Cortex of kidney (tissue), 1 donor: ENCODE measurements at places on chromosomes 7 and 10.

DNA sequence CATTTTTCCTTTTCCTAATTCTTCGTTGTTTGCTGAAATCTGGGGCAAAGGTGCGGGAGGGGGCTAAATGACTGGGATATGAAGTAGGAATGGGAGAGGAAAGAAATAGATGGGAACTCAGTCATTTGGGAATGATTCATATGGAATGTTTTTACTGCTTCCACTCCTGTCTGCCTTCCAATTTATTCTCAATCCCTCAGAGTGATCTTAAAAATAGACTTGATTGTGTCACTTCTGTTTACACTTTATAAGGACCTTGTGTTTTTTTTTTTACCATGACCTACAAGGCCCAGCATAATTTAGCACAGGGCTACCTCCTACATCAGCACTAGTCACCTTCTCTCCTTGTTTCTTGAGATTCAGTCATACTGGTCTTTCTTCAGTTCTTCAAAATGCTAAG, 97.9 kb downstream of the PTEN start:
- no peak for DNase-seq

DNA sequence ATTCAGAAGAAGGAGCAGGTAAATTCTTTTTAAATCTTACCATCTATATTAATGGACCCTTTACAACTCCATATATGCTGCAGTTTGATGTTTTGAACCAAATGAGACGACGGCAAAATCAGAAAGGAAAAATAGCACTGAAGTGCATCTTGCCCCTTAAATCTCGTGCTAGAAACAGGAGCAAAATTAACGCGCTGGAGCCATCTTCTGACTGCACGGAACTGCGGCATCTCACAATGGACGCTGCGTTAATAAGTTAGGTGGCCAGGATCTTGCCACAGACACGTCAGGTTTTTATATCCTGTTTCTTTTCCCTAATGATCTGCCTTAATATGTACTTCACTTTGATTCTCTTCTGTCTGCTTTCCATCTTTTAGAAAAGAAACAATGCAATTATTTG, 354.5 kb downstream of the TFEC start:
- no peak for DNase-seq

GRCh38 chr7:26580711-26581110, 283.7 kb downstream of the SKAP2 start:
- DNase-seq: no peak

DNA sequence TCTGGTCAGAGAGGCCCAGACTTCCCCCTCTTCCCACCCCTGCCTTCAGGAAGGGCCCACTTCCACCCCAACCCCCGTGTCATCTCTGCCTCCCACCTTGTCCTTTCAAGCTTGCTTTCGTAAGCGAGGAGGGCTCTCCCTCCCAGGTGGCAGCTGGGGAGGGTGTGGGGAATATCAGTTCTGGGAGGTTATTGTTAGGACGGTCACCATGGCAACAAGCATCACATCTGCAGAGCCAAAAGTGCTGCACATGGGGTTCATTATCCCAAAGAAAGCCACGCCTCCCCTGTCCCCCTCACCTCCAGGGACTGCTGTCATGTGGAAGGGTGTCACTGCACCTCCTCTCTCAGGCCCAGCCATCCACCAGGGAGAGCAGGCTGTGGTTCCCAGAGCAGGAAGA, 2.6 kb upstream of the CAMK2B start:
- no peak for DNase-seq

DNA sequence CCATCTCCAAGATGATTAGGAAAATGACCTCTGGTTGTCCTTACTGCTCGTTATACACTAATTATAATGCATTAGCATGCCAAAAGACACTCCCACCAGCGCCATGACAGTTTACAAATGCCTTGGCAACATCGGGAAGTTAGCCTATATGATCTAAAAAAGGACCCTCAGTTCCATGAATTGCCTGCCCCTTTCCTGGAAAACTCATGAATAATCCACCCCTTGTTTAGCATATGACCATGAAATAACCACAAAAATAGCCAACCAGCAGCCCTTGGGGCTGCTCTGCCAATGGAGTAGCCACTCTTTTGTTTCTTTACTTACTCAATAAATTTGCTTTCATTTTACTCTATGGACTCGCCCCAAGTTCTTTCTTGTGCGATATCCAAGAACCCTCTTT, 41.6 kb upstream of the KCNMA1 start:
- DNase-seq: no peak

DNA sequence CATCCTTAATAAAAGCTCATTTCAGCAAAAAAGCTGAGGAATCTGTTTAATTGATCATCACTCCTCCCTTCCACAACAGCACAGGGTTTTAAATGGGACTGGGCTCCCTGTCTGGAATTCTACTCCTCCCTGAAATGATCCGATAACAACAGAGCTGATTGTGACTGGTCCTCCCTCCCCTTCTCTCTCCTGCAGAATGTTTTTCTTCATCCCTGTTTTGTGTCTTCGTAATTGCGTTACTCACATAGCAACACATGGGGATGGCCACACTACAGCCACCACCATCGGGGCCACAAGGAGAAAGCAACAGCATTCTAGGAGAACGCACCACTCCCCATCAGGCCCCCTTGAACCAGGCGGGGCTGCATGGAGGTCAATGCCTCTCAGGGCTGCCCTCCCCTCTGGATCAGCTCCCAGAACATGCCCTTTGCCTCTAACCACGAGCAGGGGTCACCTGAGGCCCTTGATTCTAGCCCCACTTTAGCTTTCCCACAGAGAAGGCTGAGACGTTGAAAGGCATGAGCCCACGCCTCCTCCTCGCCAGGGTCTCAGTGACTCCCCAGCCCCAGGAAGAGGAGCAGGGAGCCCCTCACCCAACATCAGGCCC, 152.6 kb downstream of the PLXNA4 start:
- no peak for DNase-seq

- no peak for DNase-seq
Measured at GRCh38 chr7:113756250-113756649, 162.6 kb downstream of the PPP1R3A start.

DNA sequence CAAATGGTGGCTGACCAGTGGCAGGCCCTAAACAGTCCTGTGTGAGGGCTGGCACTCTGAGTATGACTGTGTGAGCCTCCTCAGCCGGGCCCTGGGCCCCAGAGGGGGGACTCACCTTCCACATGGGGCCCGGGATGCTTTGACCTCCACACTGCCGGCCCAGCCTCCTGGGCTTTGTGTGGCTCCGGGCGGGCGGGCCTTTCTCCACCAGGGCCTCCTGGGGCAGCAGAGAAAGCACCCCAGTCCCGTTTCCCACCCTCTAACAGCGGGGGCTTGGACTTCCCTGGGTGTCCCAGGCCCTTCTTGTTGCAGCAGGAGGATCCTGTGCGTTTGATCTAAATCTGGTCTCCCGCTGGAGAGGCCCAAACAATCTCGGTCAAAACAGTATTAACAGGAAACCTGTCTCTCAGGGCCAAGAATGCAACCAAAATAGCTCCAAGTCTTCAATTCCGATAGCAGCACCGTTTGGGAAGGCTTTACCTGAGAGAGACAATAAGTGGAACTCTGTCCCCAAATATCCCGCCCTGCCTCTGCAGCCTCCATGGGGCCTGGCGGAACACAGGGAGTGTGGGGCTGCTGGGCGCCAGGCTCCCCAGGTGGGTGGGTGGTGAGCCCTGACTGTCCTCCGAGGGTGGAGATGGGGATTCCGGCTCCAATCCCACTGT, 104.8 kb upstream of the ZNF32 start:
- DNase-seq: no peak

DNA sequence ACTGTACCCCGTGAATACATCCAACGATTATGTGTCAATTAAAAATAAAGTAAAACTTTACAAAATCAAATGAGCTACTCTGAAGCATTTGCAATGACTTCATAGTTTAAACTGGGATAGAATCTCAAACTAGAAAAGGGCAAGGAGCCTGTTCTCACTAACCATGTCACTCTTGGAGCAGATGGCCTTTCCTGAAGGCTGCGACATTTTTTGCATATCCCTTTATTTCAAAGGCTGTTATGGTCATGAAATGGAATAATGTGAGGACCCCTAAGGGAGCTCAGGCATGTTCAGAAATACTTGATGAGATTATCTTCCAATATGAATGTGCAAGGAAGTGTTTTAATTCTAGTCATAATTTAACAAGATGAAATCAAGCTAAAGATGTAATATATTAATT, 679.4 kb downstream of the NRG3 start:
- DNase-seq: no peak

- DNase-seq: no peak
Measured at GRCh38 chr10:120641695-120642094, 184.7 kb downstream of the PLPP4 start.
